ENCODE measurements at places on chromosomes 2 and 18. TPM values are rescaled to one million over a fixed set of nuclear protein-coding genes. Genes with fewer than 3 reads are reported as not detected.

The AQP4 gene
- total RNA-seq: not detected

The MPP4 gene
- total RNA-seq: 0.43 TPM

The SUPT7L gene
- total RNA-seq: 14.2 TPM

The FBXO15 gene
- total RNA-seq: 0.79 TPM

The SGO2 gene
- 2.8 TPM for total RNA-seq

The ITGAV gene
- 117 TPM for total RNA-seq

The PJVK gene
- 3.3 TPM for total RNA-seq

The RGPD3 gene
- under 0.01 TPM for total RNA-seq

The RSAD2 gene
- under 0.01 TPM for total RNA-seq

The CFAP65 gene
- under 0.01 TPM for total RNA-seq

The CCDC141 gene
- total RNA-seq: not detected

The ALK gene
- 0.16 TPM for total RNA-seq

The CKAP2L gene
- total RNA-seq: 1.3 TPM

The FBXO48 gene
- 0.32 TPM for total RNA-seq

The ERICH2 gene
- 1.2 TPM for total RNA-seq

The EIPR1 gene
- 22.6 TPM for total RNA-seq

The ASB18 gene
- total RNA-seq: not detected
